Right cardiac atrium (tissue), 5 donors: ENCODE measurements at places on chromosomes 4 and X.
A peak's percentile ranks its signal among the peaks of the same experiment; 100 is the strongest.

- DNase-seq = peak; percentile 57
These were observed 664 bp downstream of the PRSS12 start for GRCh38 chr4:118351851-118352827.

GRCh38 chrX:121407627-121408026 lies 360.2 kb downstream of the GLUD2 start:
- no peak for DNase-seq

- no peak for DNase-seq
These were observed 470.2 kb downstream of the SPRY1 start for GRCh38 chr4:123866796-123867195.

DNA sequence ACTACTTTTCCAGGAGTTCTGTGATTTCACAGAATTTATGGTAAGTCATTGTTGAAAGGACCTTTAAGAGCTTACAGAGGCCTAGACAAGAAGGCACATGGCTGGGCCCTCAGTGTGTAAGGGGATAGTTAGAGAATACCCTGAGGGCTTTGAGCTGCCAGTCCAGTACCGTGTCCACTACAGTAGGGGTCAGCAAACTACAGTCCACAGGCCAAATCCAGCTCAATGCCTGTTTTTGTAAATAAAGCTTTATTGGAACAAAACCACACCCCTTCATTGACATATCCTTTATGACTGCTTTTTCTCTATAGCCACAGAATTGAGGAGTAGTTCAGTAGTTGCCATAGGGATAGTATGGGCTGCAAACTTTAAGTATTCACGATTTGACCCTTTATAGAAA lies 176.2 kb downstream of the MID1 start:
- DNase-seq = no peak

DNA sequence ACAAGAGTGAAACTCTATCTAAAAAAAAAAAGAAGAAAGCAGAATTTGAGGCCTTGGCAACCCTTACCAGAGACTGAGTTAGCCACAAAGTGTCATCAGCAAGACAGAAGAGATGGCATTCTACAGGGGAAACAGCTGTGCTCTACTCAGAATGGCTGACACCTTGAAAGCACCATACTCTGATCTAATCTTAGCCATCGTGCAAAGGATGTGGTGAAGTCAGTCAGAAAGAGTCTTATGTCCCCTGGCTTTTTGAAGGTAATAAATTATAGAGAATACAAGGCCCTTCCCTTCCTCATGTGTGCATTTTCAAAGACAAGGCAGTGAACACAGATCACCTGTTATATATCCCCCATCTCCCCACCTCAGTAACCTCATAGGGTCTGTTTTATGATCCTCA lies 13.2 kb downstream of the CLNK start:
- no peak for DNase-seq

DNA sequence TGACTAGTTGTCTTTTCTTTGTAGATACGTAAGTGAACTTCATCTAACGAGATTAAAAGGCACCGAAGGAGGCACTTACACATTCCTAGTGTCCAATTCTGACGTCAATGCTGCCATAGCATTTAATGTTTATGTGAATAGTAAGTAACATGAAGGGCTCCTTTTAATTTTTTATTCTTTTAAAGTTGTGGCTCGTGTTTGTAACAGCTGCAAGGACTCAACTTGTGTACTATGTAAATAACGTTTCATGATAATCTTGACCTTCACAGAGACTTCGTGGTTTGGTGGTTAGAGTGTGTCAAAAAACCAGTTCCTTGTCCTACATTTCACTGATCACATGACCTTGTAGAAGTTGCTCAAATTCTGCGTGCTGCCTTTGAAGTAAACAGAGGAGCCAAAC lies 51.6 kb downstream of the KIT start:
- no peak for DNase-seq

DNA sequence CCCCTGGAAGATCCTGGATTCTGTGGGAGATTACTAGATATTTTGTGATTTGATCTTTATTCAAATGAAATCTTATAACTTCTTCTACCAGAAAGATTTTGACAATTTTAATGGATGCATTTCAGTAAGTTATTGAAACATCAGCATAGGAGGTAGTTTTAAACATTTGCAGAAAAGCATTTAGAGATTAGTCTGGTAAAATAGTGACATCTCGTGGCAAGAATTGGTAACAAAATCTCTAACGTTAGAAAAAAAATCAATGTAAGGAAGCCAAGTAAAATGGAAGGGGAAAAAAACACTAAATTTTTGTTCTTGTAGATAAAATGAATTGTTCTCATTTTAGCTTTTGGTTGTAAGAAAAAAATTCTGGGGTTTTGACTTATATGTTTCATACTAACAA lies 73.3 kb downstream of the TASL start:
- no peak for DNase-seq

- no peak for DNase-seq
These were observed 12.4 kb upstream of the TMPRSS11E start for GRCh38 chr4:68434836-68435235.

GRCh38 chr4:76726176-76726575 lies 171.8 kb downstream of the SOWAHB start:
- no peak for DNase-seq

- no peak for DNase-seq
These were observed 269.9 kb downstream of the OPHN1 start for GRCh38 chrX:68163441-68163840.

DNA sequence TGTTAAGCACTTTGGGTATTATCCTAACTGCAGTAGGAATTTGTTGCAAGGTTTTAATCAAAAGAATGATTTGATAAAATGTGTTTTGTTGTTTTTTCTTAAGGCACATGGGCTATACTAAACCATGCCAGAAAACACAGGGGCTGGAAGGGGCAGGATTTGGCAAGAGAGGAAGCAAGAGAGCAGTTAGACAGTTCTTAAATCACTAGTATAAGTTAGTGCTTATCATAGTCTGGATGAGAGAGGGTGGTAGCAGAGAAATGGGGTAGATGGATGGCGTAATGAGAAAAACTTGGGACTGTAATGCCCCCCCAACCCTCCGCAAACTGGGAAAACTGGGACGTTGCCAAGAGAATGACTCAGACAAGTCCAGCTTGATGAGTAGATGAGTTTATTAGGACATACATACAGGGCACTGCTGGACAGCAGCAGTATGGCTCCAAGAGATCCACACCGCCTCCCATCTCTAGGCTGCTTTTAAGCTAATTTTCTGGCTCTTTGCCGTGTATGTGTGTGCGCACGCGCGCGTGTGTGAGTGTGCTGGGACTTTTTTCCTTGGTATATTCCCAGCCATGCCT lies 151.5 kb downstream of the PDLIM5 start:
- DNase-seq = peak; percentile 34

DNA sequence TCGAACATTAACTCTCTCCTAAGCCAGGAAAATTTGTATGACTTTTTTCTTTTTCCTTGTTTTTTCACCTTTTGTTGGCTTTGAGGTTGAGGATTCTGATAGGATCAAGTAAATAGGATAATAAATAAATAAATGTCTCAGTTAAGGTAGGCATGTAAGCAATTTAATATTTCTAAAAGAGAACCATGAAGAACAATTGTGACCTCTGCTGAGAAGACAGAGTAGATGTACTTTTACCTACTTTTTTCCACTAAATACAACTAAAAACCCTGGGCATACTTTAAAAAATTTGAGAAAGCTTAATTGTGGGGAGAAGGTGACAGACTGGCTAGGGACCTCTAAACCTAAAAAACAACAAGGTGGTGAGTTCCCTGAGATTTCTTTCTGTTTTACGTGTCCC lies 31.6 kb upstream of the CLNK start:
- no peak for DNase-seq

DNA sequence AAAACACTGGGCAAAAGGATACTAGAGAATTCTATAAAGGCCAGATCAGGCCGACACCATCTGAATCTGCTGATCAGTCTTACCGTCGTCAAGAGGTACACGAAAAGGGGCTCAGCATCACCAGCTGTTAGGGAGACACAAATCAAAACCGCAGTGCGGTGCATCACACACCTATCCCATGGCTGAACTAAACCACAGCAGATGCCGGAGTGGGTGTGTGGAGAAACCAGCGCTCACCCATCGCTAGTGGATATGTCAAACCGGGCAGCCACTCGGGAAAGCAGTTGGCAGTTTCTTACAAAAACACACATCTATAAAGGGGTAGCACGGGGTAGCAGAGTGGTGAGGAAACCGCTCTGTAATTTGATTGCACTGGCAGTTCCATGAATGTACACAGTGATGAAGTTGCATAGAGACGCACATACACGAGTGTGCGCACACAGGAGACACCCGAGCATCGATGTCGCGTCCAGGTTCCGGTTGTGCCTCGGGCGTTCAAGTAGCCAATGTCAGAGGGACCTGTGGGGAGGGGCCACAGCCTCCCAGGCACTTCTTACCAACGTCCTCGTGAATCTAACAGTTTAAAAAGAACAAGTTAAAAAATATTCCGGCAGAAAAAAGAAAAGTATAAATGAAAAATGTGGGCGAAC lies 23.1 kb upstream of the CCNQ start:
- DNase-seq = no peak

DNA sequence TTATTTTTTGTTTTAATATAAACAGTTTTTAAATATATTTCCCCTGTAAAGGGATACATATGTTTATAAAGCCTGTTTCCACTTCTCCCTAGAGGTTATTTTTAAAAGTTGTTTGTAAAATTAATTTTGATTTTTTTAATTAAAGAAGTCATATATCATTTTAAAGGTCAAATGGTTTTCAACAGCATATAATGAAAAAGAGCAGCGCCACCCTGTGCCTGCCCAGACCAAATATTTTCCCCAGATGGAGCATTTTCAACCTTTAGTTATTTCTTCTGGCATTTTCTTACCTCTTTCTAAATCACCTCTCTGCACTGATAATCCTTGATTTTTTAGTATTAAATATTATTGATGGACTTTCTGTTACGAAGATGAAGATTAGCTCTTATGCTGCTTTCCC lies 21.0 kb downstream of the MSX1 start:
- no peak for DNase-seq

GRCh38 chr4:40192114-40193015 lies 4.5 kb upstream of the RHOH start:
- no peak for DNase-seq

GRCh38 chr4:94131212-94131611 lies 76.5 kb upstream of the SMARCAD1 start:
- DNase-seq = no peak

DNA sequence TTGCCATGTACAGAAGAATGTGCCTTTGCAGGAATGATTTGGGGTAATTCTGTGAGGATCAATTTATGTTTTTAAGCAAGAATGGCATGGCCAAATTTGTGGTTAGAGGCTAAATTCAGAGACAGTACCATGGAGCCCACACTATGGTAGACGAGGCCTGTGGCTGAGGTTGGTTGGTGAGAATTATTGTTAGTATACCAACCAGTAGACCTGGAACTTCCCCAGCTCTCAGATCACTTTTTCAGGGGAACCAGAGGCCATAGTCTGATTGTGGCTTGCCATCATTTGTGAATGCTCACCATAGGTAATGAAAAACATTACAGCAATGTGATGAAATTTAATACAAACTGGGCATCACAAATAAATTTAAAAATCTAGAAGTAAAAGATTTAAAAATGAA lies 56.3 kb downstream of the SHISA3 start:
- DNase-seq = no peak

GRCh38 chr4:182801636-182802035 lies 115.5 kb downstream of the DCTD start:
- no peak for DNase-seq

GRCh38 chrX:43165343-43165920 lies 387.5 kb upstream of the PPP1R2C start:
- no peak for DNase-seq

DNA sequence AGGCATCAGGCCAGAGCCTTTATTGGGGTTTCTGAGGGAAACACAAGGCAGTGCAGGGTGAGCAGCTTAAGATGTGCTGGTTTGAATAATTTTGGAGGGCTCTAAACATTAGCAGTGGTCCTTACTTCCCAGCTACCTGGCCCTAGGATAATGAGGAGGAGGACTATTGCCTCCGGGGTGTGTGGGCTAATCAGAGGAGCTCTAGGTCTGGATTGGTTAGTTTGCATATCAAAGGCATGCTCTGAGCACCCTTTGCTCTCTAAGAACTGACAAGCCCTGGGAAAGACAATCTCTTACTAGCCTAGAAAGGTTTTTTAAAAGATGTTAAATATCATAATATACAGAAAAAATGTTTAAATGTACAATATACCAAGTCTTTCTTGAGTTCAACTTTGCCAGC lies 58.4 kb downstream of the RXFP1 start:
- DNase-seq = no peak

- DNase-seq = no peak
These were observed 1088.8 kb downstream of the ADGRL3 start for GRCh38 chr4:62288808-62289541.

GRCh38 chrX:65745427-65745826 lies 78.0 kb downstream of the MSN start:
- no peak for DNase-seq

- no peak for DNase-seq
These were observed 23.9 kb upstream of the GPR34 start for GRCh38 chrX:41664908-41665307.

- DNase-seq = no peak
These were observed 230.1 kb upstream of the ARSJ start for GRCh38 chr4:114209584-114209983.

DNA sequence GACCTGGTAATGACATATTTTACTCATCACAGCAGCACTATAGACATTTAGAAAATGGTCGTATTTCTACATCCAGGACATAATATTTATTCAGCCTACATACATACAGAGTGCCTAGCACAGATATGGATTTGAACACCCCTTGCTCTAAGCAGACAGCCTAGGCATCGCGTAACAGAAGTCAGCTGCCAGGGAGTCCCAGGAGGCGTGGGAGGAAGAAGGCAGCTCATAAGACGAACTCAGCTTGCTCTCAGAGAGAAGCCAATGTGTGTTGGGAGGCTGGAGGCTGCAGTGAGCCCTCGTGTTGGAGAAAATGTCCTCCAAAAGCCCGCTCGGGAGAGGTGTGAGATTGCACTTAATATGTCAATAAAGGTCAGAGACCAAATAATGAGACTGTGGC lies 131.6 kb downstream of the BCOR start:
- DNase-seq = no peak

DNA sequence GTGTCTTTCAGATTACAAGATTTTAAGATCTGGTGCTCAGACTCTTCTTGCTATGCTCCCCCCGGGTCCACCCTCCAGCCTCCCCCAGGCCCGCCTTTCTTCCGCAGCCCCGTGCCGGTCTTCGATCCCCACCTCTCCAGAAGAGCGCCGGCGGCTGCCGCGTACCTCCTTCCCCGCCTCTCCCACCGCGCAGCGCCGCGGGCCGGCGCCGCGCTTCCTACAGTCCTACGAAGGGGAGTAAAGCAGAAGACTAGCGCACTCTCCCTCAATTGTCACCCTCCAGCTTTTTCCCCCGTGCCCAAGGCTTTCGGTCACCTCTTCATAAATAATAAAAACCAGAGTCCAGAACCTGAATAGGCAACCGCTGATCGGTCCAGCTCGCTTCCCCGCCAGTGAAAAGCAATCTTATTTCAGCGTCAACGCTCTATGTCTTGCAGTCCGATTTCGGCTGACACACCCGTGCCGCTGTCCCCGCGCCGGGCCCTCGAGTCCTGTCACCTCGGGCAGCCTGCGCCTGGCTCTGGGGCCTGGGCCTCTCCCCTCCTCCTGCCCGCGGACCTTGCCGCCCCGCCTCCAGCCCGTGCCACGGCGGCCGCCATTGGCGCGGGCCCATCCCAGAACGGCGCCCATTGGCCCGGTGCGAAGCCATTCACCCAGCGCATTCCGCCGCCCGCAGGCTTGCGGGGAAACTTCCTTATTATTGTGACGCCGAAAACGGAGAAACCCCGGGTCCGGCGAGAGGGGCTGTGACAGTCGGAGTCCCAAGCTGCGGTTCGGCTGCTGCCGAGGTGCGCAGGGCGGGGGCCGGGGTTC lies at the start of gene HERC3:
HERC3 (plus strand) TSS at position 694 of the 813 bp plus-strand sequence. CDS start 13,344 bp downstream, outside the sequence.
- peak; percentile 91 for DNase-seq
